ENCODE measurements at places on chromosomes 7 and 10.

GRCh38 chr10:1550291-1550595 lies 187.1 kb downstream of the ADARB2 start:
- DNase-seq: no peak

GRCh38 chr7:46257761-46258448 lies 336.8 kb upstream of the IGFBP3 start:
- DNase-seq: no peak

- no peak for DNase-seq
Observed at GRCh38 chr7:155527664-155528063, 18.7 kb downstream of the CNPY1 start.

DNA sequence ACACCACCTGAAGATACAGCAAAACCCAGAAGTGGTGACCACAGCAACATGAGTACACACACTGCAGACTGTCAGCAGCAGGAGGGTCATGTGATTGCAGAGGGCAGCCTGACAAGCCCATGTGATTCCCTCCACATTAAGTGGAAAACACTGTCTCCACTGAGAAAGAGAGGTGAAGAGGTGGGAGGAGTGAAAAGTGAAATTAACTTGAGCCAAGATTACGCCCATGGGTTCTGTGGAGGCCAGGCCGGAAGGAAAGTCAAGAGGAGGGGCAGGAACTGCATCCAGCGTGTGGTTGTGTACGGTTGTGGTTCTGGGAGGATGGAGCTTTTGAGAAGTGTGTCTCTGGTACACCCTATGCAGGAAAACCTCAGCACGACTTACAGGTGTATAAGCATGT lies 138.5 kb downstream of the PLXNA4 start:
- DNase-seq: no peak

GRCh38 chr7:69665369-69665768 lies 67.1 kb downstream of the AUTS2 start:
- DNase-seq: no peak

DNA sequence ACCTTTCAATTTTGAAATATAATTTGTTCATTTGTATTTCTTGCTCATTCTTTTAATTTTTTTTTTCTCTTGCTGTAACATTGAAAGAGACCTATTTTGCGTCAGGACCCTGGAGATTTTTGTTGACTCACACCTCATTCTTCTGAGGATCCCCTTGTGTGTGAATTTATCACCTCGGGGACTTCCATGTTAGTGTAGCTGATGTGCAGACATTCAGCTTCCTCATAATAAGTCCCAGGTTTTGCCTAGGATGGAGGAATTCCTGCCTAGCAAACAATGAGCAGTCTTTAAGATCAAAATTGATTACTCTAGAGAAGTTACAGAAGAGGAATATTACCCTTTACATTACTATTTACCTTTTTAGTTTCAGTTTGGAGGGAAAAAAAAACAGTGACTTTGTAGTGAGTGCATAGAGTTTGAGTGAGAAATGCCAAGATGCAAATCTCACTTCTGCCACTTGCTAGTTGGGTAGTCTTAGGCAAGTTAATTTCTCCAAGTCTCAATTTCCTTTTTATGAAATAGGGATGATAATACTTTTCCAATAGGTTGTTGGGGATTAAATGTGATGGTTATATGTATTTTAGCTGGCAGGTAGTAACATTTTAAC lies 14.3 kb downstream of the TES start:
- DNase-seq: no peak

- no peak for DNase-seq
Observed at GRCh38 chr7:69837387-69838068, 239.3 kb downstream of the AUTS2 start.

- no peak for DNase-seq
Observed at GRCh38 chr7:9181356-9181755, 747.9 kb downstream of the NXPH1 start.

GRCh38 chr10:22986771-22987542 lies 59.1 kb downstream of the ARMC3 start:
- peak; percentile 16 for DNase-seq

GRCh38 chr7:150740053-150740452 lies 2.8 kb downstream of the GIMAP5 start:
- DNase-seq: no peak

- peak; percentile 57 for DNase-seq
Observed at GRCh38 chr7:43164757-43165156, 52.3 kb downstream of the HECW1 start.

DNA sequence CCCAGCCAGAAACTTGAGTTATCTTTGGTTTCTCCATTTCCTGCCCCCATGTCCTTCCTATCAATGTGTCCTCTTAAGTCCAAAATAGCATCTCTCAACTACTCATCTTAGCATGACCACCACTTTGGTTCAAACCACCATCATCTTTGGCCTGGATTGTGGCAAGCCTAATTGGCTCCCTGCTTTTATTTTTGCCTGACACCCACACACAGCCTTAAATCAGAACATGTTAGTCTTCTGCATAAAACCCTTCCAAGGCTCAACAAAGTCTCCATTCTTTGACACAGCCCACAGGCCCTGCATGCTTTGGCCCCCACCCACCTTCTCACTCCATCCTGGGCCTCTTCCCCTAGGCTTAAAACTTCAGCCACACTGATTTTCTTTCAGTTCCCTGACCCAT lies 2.0 kb upstream of the TSPAN14 start:
- no peak for DNase-seq

- no peak for DNase-seq
Observed at GRCh38 chr7:154438571-154439367, 386.6 kb downstream of the DPP6 start.

DNA sequence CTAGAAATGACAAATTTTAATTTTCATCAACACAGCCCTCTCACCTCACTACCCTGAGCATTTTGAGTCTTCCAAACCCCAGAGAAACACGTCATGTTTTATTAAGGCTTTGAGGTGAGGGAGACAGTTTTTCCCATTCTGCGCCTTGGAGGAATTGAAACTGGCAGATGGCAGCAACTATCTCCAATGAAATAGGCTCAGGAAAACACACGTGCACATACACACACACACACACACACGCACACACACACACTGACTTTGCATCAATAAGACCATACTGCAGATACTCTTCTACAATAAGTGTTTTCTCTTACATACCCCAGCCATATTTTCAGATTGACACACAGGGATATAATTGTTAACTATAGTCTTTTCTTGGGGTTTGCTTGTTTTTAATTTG lies 3.2 kb upstream of the SFTPA2 start:
- DNase-seq: no peak

Data from GM06990 (cell line).